CD14-positive monocyte (primary cell): ENCODE measurements at places on chromosomes 12 and 14.

GRCh38 chr14:47390831-47391504, 284.4 kb downstream of the MDGA2 start:
- no peak for DNase-seq

- no peak for DNase-seq
Observed at GRCh38 chr12:131049549-131050339, 96.0 kb downstream of the ADGRD1 start.

- DNase-seq: no peak
Observed at GRCh38 chr12:57474430-57474829, 5.2 kb downstream of the ARHGAP9 start.

GRCh38 chr12:55420307-55420962, 5.6 kb upstream of the OR6C76 start:
- no peak for DNase-seq

DNA sequence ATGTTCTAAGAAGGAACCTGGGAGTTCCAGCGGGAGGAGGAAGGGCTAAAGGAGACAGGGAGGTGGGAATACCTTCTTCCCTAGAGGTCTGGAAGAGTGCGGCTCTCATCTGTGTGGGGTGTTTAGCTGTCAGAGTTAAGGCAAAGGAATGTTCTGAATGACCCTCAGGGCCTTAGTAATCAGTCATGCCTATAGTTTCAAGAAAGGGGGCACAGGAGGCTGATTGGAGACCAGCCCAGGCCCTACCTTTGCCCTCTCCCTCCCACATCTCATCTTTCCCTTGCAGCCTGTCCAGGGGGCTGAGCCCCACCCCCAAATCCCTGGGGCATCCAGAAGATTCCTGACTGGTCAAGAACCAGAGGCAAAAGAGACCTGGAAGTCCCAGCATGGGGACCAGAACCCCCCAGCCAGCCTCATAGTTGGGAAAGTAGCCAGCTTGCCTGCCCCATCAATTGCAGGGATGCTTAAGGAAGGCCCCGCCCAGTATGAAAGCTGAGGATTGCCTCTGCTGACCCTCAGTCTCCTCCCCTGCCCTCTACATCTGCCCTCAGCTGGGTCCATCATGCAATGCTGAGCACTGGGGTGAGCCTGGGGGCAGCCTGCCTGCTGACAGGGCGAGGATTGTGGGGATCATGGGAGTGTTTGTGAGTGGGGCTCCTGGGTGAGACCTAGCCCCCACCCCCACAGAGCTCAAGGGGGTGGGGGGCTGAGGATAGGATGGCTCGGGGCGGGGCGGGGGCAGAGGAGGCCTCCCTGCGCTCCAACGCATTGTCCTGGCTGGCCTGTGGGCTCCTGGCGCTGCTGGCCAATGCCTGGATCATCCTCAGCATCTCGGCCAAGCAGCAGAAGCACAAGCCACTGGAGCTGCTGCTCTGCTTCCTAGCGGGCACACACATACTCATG, 1.8 kb downstream of the GPR162 start:
- no peak for DNase-seq

DNA sequence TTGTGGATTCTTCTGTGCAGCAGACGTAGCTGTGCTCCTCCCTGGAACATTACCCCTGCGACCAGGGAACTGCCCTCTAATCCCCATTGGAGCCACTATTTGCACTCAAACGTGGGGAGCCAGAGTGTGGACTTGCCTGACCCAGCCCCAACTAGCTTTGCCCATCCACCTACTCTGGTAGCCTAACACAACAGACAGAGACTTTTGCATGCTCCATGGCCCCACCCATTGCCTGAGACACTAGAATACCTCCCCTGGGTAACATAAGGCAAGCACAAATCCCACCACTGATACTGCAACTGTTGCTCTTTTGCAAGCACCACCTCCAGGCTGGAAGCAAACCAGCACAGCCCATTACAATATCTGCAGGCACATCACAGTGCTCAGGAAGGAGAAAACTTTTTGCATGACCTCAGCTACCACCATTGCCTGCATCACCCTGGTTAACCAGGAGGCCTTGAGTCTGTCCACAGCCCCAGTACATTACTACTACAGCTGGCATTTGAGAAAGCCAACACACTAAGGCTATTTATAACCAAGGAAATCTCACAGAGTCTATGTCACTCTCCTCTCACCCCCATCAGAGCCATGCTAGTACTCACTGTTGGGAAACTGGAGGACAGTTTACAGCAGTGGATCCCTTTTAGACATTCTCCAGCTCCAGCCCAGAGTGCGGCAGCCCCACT, 15.0 kb downstream of the CEP128 start:
- no peak for DNase-seq

DNA sequence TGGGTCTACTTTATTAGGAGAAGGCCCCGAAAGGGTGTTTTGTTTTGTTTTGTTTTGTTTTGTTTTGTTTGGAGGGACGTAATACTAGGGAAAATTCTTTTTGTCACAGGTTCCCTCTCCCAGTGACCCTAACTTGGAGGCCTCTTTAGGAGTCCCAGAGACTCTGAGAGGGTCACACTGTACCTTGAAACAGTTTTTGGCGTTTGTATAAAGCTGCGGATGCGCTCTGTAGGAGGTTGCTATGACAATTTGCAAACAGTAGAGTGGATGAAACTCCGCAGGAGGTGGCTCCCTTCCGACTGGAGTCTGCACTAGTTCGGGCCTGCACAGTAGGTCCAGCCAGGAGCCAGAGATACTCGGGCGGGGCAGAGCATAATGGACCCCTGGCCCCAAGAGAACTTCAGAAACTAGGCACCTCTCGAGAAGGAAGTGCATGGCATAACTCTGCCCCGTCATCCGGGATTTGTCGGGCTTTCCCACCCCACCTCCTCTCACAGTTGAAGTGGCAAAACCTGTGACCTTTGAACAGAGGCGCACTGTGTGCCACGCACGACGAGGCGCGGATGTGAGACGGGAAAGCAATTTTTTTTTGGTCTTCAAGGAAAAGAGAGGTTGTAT, 1.3 kb upstream of the DYRK2 start:
- peak; percentile 8 for DNase-seq

GRCh38 chr12:114984634-114985061, 300.7 kb upstream of the TBX3 start:
- no peak for DNase-seq

GRCh38 chr12:54411391-54412241, 7.5 kb downstream of the ITGA5 start:
- peak; percentile 100 for DNase-seq

DNA sequence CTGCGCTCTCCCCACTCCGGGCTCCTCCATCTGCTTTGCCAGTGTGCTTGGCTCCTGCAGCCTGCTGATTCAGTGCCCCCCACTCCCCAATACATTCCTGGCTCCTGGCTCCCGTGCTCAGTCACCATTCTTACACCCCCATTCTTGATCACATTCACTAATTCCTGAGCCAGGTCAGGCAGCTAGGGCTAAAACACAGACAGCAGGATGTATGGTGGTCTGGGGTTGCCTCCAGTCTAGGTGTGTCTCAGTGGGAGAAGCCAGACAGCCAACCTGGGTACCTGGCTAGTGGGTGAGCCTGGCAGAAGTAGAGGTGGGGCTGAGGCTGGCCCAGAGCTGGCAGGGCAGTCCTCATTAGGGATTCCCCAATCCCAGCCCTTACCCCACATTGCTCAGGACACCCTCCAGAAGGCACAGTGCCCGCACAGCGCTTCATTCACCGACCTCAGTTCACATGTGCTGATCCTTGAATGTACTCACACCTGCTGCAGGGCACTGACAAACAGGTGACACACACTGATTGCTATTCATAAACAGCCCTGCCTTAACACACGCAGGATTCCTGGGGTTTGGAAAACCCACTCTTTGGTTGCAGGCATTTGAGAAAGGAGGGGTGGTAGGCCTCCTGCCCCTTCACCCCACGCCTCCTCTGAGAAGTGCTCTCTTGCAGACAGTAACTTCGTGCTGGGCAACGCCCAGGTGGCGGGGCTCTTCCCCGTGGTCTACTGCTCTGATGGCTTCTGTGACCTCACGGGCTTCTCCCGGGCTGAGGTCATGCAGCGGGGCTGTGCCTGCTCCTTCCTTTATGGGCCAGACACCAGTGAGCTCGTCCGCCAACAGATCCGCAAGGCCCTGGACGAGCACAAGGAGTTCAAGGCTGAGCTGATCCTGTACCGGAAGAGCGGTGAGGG, 1.7 kb downstream of the KCNH3 start:
- DNase-seq: no peak

- DNase-seq: no peak
Observed at GRCh38 chr12:34391771-34392581, 369.7 kb downstream of the ALG10 start.

GRCh38 chr12:106981788-106982187, 5.2 kb downstream of the MTERF2 start:
- no peak for DNase-seq

- DNase-seq: no peak
Observed at GRCh38 chr12:49338830-49339463, 2.0 kb upstream of the C1QL4 start.

- no peak for DNase-seq
Observed at GRCh38 chr12:90543841-90544240, 411.1 kb downstream of the CCER1 start.

DNA sequence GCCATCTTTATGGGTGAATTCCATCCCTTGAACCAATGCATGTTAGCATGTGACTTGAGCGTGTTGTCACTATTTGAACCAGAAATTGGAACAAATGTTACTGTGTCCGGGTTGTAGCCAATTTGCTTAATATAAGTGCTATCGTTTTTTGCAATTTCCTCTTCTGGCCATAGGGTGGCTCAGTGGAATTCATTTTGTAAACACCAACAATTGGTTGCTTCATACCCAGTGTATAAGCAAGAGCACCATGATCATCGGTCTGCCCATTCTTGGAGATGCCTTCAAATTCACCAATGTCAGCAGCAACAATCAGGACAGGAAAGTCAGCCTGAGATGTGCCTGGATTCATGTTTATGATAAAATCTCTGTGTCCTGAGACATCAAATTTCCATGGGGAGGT, 5.0 kb upstream of the NEDD1 start:
- DNase-seq: no peak

- DNase-seq: no peak
Observed at GRCh38 chr14:38884109-38884508, 218.9 kb downstream of the SEC23A start.

DNA sequence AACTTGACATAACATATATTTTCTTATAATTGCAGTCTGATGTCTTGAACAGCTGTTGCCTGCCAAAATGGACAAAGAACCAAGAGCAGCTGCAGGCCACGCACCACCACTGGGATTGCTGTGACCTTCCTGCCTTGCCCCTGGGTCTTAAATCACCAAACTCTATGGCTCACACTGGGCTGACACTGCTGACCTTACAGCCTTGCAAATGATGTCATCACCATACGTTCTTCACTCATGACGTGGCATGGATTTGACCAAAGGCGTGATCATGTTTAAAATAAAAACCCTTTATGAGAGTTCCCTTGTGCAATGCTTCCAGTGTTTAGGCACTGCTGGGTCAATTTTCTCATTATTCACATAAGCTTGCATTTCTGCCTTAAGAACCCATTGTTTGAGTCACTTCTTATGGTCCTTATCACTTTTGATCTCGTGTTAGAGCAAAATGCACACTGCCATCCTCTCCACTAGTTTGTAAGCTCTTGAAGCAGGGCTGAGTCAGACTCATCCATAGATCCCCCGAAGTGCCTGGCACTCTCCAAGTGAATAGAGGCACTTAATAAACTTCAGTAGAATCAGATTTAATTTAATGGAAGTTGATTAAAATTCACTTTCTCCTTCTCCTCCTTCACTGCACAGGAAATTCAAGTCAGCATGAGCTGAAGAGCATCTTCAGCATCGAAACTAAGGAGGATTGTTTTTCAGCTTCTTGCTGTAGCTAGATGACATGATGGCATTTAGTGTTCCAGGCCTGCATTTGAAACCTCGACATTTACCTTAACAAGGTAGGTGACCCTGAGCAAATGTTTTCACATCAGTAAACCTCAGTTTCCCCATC, 132.4 kb upstream of the PZP start:
- DNase-seq: no peak

GRCh38 chr14:77579780-77580179, 36.7 kb downstream of the SPTLC2 start:
- DNase-seq: no peak

- no peak for DNase-seq
Observed at GRCh38 chr14:68305738-68306137, 486.2 kb downstream of the RAD51B start.

DNA sequence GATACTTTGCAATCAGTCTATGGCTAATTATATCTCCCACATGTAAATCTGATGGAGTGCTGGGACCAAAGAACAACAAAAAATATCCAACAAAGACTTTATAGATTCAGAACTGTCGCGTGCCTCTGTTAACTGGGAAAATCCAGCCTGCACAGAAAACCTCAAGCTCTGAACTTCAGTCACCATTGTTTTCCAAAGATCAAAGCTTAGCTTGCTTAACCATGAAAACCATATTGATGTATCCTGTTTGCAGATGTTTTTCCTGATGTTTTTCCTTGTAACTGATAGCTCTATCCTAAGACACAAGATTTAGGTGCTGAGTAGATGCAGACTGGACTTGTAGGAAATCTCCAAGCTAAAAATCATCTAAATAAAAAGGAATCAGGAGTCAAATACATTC, 163.7 kb downstream of the GXYLT1 start:
- no peak for DNase-seq

GRCh38 chr14:67357186-67357968, 2.2 kb downstream of the ATP6V1D start:
- no peak for DNase-seq

- no peak for DNase-seq
Observed at GRCh38 chr12:55034218-55034617, 14.4 kb downstream of the NEUROD4 start.

GRCh38 chr14:24232645-24233537, at the start of gene GMPR2:
TSS of gene GMPR2 (plus strand) at chr14:24232929. CDS start at chr14:24233254, 325 bp downstream.
- DNase-seq: peak; percentile 82

DNA sequence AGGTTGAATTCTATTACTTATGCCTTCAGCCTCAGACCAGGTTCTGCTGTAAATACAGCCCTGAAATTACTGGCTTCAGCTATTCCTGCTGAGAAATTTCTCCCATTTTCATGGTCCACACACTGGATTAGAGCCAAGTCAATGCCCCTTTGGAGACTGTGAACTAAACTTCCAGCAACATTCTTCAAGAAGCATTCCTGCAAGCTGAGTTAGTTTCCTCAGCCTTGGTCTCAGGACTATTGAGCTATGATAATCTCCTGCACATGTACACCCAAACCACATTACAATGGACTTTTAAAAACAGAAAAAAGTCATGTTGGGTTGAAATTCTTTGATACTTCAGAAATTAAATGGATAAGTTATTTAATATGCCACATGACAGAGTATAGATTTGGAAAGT, 58.0 kb upstream of the AVPR1A start:
- no peak for DNase-seq

GRCh38 chr14:28398506-28398905, 368.1 kb upstream of the FOXG1 start:
- DNase-seq: no peak
